Ureter (tissue), 1 donor: ENCODE measurements at places on chromosomes 11 and 22. TPM values are rescaled to one million over a fixed set of nuclear protein-coding genes. Genes with fewer than 3 reads are reported as not detected.

The NLRP14 gene
- 0.57 TPM for total RNA-seq

The RIBC2 gene
- total RNA-seq: 2.1 TPM

The AMBRA1 gene
- 56.0 TPM for total RNA-seq

The NEFH gene
- 0.86 TPM for total RNA-seq

The OTOG gene
- total RNA-seq: 0.31 TPM

The MMP11 gene
- total RNA-seq: 1.5 TPM

The FOXRED2 gene
- total RNA-seq: 15.3 TPM

The DBX1 gene
- not detected for total RNA-seq

The SAA4 gene
- not detected for total RNA-seq

The OR4C13 gene
- total RNA-seq: not detected

The MFNG gene
- total RNA-seq: 20.3 TPM

The SERHL2 gene
- total RNA-seq: 10.8 TPM

The C11orf24 gene
- 37.1 TPM for total RNA-seq

The MMP13 gene
- total RNA-seq: not detected

The SERPIND1 gene
- total RNA-seq: 0.21 TPM

The SGSM1 gene
- total RNA-seq: 10.6 TPM

The PHLDB1 gene
- total RNA-seq: 93.1 TPM

The KCTD14 gene
- total RNA-seq: 7.6 TPM

The CRYBA4 gene
- total RNA-seq: 1.1 TPM

The NCAPH2 gene
- 37.7 TPM for total RNA-seq

The PDE2A gene
- total RNA-seq: 49.6 TPM

The OR2AT4 gene
- total RNA-seq: not detected

The MS4A15 gene
- total RNA-seq: not detected

The C11orf86 gene
- total RNA-seq: not detected

The IL18 gene
- total RNA-seq: 20.0 TPM

The TBX1 gene
- total RNA-seq: 13.0 TPM

The CCDC73 gene
- 0.26 TPM for total RNA-seq

The SAC3D1 gene
- 4.5 TPM for total RNA-seq

The PRRG4 gene
- total RNA-seq: 8.6 TPM

The MRPL21 gene
- 57.5 TPM for total RNA-seq

The ART1 gene
- not detected for total RNA-seq

The CCDC116 gene
- total RNA-seq: 0.57 TPM

The SMC1B gene
- total RNA-seq: 0.21 TPM

The GLB1L3 gene
- not detected for total RNA-seq

The APOBEC3F gene
- total RNA-seq: 22.5 TPM

The KDM4E gene
- total RNA-seq: not detected

The FCHSD2 gene
- total RNA-seq: 42.5 TPM

The TCIRG1 gene
- total RNA-seq: 134 TPM

The OR52N5 gene
- not detected for total RNA-seq
